Colonic mucosa (tissue), 4 donors: ENCODE measurements at places on chromosomes 5 and 9. TPM values are rescaled to one million over a fixed set of nuclear protein-coding genes. Genes with fewer than 3 reads are reported as not detected.

GRCh38 chr5:108726446-108727235, 21.1 kb upstream of the FER start:
- H3K36me3 ChIP-seq = no peaks in the 10 kb centered on the region
- DNase-seq = no peak
- H3K4me3 ChIP-seq = no peak overlapping the region

Gene NSD1
- total RNA-seq = 53.0 TPM

DNA sequence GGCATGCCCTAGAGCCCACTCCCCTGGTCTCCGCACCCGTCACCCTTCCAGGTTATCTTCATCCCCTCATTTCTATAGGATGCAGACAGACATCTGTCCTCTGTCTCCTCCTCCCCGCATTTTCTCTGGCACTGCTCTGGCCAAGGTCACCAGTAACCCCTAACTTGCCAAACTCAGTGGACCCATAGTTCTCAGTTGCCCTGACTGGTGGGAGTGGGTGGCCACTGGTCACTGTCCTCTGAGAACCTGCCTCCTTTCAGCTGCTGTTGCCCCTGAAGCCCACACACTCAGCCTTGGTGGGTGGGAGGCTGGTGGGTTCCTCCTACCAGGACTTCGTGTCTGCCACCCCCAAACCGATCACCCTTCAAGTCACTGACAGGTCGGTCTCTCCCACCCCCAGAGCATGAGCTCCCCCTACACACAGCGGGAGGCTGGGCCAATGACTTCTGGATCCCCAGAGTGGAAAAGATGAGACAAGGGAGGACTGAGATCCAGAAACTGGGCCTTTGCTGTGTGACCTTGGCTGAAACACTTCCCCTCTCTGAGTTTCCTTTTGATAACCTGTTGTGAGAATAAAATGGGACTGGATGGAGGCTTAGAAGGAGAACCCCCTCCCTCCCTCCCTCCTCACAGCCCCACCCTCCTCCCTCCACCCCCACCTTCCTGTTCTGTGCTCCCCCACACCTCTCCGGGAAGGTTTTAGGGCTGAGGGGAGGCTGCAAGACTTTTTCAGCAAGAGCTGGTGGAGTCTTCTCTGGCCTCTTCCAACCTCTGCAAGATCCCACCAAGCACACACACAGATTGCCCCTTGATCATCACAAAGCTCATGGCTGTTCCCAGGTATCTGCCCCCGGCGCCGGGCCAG, 2.4 kb upstream of the DBN1 start:
- H3K27ac ChIP-seq = no peak overlapping the region
- H3K27me3 ChIP-seq = peaks cover 3% of the 10 kb centered on the region
- peaks cover 9% of the 10 kb centered on the region for H3K4me1 ChIP-seq
- H3K36me3 ChIP-seq = no peaks in the 10 kb centered on the region
- H3K4me3 ChIP-seq = no peak overlapping the region

GRCh38 chr5:132228241-132229035, 785 bp upstream of the P4HA2 start:
- no peaks in the 10 kb centered on the region for H3K36me3 ChIP-seq
- no peaks in the 10 kb centered on the region for H3K27me3 ChIP-seq

- DNase-seq = no peak
- H3K27me3 ChIP-seq = no peaks in the 10 kb centered on the region
Observed at GRCh38 chr9:30524311-30524710, 1860.1 kb upstream of the ACO1 start.

DNA sequence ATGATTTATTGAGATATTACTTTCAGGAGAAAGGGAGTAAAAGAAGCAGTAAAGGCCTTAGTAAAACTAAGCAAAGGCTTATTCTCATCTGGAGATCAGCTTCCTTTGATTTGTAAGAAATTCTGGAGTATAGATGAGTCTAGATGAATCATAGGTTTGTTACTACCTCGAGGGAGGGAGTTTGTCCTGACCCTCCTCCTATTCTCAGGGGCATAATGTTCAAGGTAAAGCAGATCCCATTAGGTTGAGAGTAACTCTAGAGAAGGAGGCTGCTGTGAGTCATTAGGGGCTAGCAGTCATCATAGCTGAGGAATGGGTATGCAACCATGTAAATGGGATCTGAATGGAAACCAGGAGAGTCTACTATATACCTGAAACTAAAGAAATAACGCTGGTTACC, 155.5 kb upstream of the MOCS2 start:
- no peak for DNase-seq
- no peaks in the 10 kb centered on the region for H3K4me1 ChIP-seq
- no peak overlapping the region for H3K27ac ChIP-seq
- H3K27me3 ChIP-seq = no peaks in the 10 kb centered on the region
- no peaks in the 10 kb centered on the region for H3K36me3 ChIP-seq

Gene FAM163B
- not detected for total RNA-seq

GRCh38 chr5:158514986-158515359, 584.7 kb downstream of the EBF1 start:
- DNase-seq = no peak
- H3K27ac ChIP-seq = no peak overlapping the region
- no peak overlapping the region for H3K4me3 ChIP-seq
- no peaks in the 10 kb centered on the region for H3K27me3 ChIP-seq
- H3K4me1 ChIP-seq = no peaks in the 10 kb centered on the region

- H3K27me3 ChIP-seq = no peaks in the 10 kb centered on the region
- no peaks in the 10 kb centered on the region for H3K4me1 ChIP-seq
- DNase-seq = no peak
Observed at GRCh38 chr9:114088571-114089170, 10.4 kb downstream of the KIF12 start.

Gene SLC1A1
- 9.1 TPM for total RNA-seq

GRCh38 chr9:94157050-94157801, 73.0 kb downstream of the PTPDC1 start:
- peaks cover 9% of the 10 kb centered on the region for H3K4me1 ChIP-seq
- no peaks in the 10 kb centered on the region for H3K36me3 ChIP-seq
- H3K4me3 ChIP-seq = no peak overlapping the region
- H3K27me3 ChIP-seq = no peaks in the 10 kb centered on the region

GRCh38 chr5:134594336-134594735, 38.3 kb downstream of the SAR1B start:
- no peak overlapping the region for H3K4me3 ChIP-seq
- no peak for DNase-seq
- H3K36me3 ChIP-seq = no peaks in the 10 kb centered on the region
- no peaks in the 10 kb centered on the region for H3K27me3 ChIP-seq
- H3K27ac ChIP-seq = no peak overlapping the region
- H3K4me1 ChIP-seq = no peaks in the 10 kb centered on the region

DNA sequence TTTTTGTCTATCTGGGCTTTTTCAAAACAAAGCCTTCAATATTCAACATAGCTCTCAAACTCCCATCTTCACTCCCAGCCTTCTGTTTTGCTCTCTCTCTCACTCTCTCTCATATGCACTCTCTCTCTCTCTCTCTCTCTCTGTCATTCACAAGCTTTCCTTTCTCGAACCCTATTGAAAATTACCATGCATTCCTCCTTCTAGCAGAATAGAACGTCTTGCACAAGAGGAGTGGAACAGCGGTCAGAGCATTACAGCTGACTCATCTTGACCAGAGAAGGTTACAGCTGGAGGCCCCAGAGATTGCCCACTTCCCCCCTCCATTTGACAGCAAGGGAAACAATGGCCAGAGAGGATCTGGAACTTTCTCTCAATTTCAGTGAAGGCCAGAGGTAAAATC, 51.0 kb upstream of the LIFR start:
- no peaks in the 10 kb centered on the region for H3K36me3 ChIP-seq
- H3K4me1 ChIP-seq = no peaks in the 10 kb centered on the region
- H3K27ac ChIP-seq = no peak overlapping the region
- no peak for DNase-seq
- no peaks in the 10 kb centered on the region for H3K27me3 ChIP-seq

Gene CARD9
- total RNA-seq = 1.2 TPM

DNA sequence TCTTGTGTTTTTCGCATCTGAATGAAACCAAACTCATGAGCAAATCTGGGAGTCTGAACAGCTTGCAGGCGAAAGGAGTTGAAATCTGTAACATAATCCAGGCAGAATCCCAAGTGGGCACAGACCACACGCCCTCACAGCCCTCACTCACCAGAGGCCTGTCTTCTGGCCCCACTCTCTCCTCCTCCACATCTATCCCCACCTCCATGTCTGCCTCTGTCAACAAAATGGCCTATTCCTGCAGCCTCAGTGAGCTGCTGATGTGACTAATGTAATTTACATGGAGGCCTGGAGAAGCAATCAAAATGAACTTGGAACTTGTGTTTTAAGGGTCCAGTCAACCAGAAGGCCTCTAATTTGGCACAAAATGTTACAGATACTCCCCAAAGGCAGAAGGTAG, 136.6 kb downstream of the GNA14 start:
- no peaks in the 10 kb centered on the region for H3K4me1 ChIP-seq
- no peak overlapping the region for H3K4me3 ChIP-seq
- no peaks in the 10 kb centered on the region for H3K36me3 ChIP-seq
- H3K27me3 ChIP-seq = no peaks in the 10 kb centered on the region

Gene NKD2
- 1.9 TPM for total RNA-seq

GRCh38 chr9:114643896-114644295, 13.7 kb downstream of the TEX53 start:
- no peaks in the 10 kb centered on the region for H3K4me1 ChIP-seq

- no peaks in the 10 kb centered on the region for H3K27me3 ChIP-seq
- DNase-seq = no peak
- no peak overlapping the region for H3K4me3 ChIP-seq
- H3K4me1 ChIP-seq = no peaks in the 10 kb centered on the region
- no peak overlapping the region for H3K27ac ChIP-seq
Observed at GRCh38 chr5:76514292-76514691, 108.9 kb downstream of the F2RL2 start.
